HuH-7 (cell line): ENCODE measurements at places on chromosomes 7 and 10.

DNA sequence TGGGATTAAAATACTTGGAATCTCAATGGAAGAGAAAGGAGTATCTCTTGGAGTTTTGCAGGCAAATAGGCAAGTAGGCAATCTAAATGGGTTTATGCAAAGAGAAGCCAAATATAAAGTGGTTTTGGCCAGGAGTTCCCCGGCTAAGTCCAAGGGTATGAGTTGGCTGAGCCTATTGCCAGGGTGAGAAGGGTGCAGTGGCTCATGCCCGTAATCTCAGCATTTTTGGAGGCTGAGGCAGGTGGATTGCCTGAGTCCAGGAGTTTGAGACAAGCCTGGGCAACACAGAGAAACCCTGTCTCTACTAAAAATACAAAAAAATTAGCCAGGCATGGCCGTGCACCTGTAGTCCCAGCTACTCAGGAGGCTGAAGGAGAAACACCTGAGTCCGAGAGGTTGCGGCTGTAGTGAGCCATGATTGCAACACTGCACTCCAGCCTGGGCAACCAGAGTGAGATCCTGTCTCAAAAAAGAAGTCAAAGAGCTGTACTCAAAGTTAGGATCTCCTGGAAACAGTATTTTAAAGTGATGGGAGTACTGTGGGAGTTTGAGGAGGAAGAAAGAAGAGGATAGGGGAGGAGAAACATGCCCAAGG is 130.4 kb upstream of the RAB18 start:
- no peak for DNase-seq

DNA sequence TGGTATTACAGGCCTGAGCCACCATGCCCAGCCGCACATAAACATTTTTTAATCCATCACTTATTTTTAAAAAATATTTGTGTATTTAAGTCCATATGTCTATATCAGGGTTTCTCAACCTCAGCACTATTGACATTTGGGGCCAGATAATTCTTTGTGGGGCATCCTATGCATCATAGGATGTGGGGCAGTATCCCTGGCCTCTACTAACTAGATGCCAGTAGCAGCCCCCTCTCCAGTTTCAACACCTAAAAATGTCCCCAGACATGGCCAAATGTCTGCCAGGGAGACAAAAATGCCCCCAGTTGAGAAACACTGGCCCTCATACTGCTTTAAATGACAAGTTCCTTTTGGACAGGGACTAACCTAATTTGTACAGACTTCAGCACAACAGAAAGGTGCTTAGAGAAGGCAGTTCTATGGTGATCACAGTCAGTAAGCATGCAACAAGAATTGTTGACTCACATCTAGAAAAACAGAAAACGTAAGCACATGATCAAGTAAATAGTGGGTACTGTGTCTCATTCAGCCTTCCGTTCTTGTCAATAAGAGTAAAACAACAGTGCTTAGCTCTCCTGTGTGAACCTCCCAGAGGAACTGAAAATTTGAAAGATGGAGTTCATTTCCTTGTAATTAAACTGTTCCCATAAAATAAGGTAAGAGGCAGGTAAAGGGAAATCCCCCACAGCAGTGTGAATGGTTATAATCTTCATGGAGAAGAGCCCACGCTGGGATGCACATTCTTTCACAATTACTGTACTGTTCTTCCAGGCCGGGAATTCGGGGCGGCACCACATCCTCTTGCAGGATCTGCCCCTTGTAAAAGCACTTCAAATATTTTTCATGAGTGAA is 17.3 kb upstream of the ADRB1 start:
- no peak for DNase-seq

DNA sequence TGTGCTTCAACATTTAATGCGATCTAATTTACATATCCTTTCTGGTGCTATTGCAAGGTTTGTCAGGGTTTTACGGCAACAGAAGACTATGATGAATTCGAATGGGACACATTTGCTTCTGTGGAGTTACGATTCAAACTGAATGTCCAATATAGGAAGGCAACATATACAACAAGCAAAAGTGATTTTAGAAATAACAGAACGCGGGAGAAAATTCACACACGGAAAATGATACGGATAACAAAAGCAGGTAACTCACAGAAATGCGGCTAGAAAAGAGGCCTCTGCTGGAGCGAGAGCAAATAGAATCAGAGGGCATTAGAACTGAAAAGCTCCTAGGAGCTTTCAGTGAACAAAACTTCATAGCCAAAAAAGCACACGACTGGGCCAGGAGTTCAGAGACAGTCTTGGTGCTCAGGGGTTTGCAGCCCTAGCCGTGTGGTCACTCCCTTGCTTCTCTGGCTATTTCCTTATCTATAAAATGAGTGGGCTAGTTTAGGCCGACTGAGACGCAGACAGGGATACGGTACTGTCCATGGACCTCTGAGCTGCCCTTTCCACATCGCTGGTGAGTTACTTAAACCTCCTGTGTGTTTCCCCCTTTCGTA is 557 bp upstream of the TAX1BP1 start:
- peak; percentile 31 for DNase-seq

DNA sequence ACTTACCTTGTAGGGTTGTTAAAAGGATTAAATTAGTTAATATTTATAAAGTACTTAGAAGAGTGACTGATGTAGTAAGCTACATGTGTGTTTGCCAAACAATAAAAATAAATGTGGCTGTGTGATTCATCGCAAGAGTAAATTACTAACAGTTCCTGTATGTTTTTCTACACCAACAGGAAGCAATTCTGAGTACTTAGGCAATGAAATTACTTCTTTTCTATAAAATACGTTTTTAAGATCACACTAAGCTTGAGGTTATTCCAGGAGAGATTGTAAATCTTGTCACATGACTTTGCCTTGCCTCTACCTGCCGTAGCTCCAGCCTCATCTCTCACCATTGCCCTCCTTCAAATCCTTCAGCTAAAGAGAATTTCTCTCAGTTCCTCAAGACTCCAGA is 18.1 kb upstream of the GSTK1 start:
- DNase-seq, result no peak

- no peak for DNase-seq
These were observed 79.5 kb upstream of the SVIL start for GRCh38 chr10:29714096-29714874.

- peak; percentile 98 for DNase-seq
These were observed 3.5 kb downstream of the MXI1 start for GRCh38 chr10:110210674-110211464.

- no peak for DNase-seq
These were observed 290.1 kb upstream of the KIAA1217 start for GRCh38 chr10:23918839-23919238.

DNA sequence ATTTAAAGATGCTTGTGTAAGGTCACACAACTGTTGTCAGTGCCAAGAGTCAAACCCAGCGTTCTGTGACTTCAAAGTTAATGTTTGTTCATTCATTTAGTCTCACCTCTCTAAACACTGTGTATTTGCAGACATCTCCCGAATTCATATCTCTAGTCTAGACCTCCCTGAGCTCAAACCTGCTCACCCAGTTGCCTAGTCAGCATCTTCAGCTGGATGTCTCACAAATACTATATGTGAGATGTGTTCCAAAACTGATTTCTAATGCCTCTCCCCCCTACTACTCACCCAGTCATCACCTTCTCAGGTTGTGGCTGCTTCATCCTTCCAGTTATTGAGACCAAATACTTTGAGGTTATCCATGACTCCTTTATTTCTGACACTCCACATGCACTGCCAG is 91.4 kb downstream of the ST7 start:
- DNase-seq, result no peak

- no peak for DNase-seq
These were observed 75.8 kb downstream of the ELFN1 start for GRCh38 chr7:1745576-1746490.
